ENCODE measurements at places on chromosomes 7 and 10.

DNA sequence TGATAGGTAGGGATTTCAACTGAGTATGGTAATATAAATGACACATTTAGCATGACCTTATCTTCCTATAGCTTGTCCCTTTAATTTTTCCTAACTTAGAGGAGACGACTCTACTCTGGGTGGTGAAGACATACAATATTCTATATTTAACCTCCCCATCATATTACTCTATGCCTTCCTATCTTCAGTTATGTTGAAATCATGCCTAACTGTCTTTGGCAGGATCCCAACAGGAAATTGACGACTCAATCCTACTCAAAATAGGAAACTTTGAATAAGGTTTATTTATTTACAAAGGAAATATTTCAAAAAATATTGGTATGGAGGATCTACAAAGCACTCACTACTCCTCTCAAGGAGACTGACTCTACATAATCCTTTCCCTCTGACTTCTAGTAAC lies 24.1 kb upstream of the SEMA3A start:
- no peak for DNase-seq

DNA sequence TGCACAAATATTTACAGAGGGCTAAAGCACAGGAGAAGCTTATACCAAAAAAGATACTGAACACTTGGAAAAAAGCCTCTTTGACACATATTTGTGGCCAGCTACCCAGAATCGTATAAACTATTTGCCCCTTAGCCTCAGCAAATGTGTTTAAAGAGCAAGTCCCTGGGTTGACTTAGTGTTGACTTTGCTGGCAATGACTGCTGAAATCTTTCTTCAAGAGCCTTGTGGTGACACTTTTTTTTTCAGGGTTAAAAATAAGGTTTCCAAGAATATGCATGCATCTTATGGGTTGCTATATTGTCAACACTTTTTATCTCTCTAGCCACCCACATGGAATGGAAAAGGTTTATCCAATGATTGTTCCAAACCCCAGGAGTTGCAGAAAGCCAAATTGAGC lies 14.9 kb upstream of the PLEKHS1 start:
- DNase-seq: no peak

DNA sequence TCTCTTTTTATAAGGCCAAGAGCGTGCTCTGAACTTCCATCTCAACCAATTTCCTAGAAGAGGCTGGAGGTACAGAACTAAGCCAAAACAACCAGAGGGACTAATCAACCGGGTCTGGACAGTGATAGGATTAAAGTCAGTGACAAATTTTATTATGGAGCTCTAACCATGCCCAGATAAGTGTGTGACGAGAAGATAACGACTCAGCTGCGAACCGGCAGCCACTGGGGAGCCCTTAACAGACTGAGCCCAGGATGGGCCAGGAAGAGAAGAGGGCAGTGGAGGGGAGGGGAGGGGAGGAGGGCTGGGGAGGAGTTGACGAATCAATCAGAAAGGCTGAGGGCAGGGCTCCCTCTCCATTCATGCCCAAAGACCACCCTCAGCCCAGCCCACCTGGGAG lies 119.9 kb downstream of the PLXNA4 start:
- no peak for DNase-seq

- no peak for DNase-seq
Measured at GRCh38 chr10:76922666-76923065, 714.9 kb downstream of the KCNMA1 start.

GRCh38 chr7:7315851-7316250 lies 133.5 kb downstream of the C1GALT1 start:
- DNase-seq: no peak

DNA sequence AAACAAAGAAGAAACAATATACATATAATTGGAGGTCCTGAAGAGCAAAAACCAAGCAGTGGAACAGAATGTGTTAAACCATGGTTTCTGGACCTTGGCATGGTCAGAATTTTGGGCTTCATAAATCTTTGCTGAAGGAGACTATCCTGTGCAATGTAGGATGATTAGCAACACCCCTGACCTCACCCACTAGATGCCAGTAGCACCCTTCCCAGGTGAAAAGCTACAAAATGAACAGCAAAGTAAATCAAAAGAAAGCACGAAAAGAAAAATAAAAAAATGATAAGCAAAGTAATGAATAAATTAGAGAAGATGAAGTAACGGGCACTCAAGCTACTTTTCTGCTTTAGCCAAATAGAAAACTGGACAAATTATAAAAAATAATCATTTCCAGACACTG lies 19.2 kb upstream of the ZPBP start:
- DNase-seq: no peak

DNA sequence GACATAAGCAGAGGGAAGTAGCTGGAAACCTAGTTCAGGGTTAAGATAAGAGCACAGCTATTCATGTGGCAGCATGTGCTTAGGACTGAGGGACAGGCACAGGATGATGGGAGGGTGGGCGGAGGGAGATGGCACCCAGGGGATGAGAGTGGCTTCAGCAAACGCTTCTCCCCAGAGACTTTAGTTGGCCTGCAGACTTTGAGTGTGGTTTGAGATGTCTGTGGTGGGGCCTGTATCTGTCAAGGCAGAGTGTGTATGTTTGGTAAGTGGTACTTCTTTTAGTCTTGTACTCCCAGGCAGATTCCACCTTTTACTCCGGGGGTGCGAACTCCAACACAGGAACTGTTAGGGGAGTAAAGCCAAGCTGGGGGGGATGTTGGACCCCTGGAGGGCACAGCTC lies 88.9 kb downstream of the WDFY4 start:
- no peak for DNase-seq

- DNase-seq: no peak
Measured at GRCh38 chr7:82167558-82168314, 275.8 kb downstream of the CACNA2D1 start.

DNA sequence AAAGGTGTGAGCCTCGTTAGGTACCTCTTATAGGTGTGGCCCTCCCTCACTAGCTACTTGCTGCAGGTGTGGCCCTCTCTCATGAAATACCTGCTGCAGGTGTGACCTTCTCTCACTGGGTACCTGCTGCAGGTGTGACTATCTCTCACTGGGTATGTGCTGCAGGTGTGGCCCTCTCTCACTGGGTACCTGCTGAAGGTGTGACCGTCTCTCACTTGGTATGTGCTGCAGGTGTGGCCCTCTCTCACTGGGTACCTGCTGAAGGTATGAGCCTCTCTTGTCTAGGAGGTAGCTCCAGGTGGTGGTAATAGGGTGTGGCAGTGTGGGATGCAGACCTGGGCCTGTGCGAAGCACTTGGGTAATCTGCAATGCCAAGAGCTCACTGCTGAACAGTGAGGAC lies 170.7 kb upstream of the PLPP4 start:
- no peak for DNase-seq

DNA sequence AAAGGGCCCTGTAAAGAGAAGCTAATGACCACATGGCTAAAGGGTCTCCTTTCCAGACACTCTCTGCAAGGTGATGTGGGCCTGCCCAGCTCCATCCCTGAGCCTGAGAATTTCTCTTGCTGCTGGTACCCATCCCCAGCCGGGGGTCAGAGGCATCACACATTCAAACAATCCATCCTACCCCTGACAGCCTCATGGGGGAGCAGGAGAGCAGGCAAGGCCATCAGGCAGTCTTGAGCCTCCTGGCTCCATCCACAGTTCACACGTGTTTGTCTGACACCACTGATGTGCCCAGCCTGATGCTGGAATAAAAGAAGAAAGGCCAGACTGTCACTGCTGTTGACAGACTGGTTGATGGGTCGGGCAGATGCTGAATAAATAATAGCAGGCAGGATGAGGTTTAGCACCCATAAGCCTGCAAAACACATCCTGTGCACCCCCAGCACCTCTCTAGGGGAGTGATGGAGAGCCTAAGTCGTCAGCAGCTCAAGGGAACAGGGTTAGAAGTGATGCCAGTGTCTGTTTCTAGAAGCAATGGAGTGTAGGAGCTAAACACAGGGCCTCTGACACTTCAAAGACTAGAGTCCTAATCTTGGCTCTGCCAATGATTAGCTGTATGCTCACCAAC lies 43.5 kb downstream of the TLL2 start:
- DNase-seq: no peak

DNA sequence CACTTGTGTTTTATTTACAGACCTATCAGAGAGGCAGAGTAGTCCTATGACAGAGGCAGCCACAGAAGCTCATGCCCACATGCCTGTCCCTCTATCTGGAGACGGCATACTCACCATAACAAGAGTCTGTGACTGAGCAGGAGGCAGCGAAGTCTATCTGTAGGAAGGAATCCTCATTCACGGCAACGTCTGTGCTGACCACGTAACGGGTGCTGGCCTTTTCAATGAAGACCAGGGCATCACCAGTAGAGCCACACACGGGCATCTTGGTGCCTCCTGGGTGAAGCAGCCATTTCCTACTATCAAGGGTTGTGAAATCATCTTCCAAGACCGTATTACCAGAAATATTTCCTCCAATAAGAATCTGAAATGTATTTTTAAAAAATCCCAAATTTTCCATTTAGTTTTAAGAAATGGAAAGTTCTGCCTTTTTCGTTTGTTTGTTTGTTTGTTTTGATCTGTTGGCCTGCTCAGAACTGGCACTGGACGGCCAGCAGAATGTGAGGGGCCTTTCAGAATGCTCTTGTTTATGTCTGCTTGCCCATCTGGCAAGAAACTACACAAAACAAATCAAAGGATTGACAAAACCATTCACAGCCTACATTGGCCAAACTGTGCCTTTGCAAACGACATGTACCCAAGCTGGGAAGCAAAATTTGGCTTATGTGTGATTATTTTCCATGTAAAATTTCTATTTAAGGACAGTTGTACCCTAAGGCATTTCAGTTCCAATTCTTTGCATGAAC lies 93.1 kb upstream of the SLC26A5 start:
- DNase-seq: no peak

DNA sequence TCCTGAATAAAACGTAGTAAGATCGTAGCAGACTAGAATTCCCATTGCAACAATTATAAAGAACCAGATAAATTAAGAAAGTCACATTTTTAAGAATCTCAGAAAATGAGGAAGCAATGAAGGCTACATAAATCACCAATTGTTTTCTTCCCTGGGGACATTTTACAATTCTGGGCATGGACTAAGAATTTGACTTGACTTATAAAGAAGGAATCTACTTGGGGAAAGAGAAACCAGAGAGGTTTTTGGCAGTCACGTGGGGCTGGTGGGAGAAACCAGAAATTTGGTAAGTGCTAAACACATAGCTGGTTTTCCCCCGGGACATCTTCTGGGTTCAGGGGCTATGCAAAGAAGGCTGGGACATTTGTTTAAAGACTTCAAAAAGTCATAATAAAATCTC lies 109.8 kb upstream of the IL6 start:
- DNase-seq: no peak
